CD8-positive, alpha-beta memory T cell (primary cell): ENCODE measurements at places on chromosomes 2 and 18. TPM values are rescaled to one million over a fixed set of nuclear protein-coding genes. Genes with fewer than 3 reads are reported as not detected.

- no peaks in the 10 kb centered on the region for H3K36me3 ChIP-seq
- no peak for DNase-seq
- no peaks in the 10 kb centered on the region for H3K27me3 ChIP-seq
- no peak overlapping the region for H3K27ac ChIP-seq
- H3K4me1 ChIP-seq, result no peaks in the 10 kb centered on the region
- no peak overlapping the region for H3K4me3 ChIP-seq
Measured at GRCh38 chr2:70514612-70515055, 39.0 kb downstream of the TGFA start.

MGAT5 gene
- 42.4 TPM for total RNA-seq

HRH4 gene
- total RNA-seq, result not detected

DNA sequence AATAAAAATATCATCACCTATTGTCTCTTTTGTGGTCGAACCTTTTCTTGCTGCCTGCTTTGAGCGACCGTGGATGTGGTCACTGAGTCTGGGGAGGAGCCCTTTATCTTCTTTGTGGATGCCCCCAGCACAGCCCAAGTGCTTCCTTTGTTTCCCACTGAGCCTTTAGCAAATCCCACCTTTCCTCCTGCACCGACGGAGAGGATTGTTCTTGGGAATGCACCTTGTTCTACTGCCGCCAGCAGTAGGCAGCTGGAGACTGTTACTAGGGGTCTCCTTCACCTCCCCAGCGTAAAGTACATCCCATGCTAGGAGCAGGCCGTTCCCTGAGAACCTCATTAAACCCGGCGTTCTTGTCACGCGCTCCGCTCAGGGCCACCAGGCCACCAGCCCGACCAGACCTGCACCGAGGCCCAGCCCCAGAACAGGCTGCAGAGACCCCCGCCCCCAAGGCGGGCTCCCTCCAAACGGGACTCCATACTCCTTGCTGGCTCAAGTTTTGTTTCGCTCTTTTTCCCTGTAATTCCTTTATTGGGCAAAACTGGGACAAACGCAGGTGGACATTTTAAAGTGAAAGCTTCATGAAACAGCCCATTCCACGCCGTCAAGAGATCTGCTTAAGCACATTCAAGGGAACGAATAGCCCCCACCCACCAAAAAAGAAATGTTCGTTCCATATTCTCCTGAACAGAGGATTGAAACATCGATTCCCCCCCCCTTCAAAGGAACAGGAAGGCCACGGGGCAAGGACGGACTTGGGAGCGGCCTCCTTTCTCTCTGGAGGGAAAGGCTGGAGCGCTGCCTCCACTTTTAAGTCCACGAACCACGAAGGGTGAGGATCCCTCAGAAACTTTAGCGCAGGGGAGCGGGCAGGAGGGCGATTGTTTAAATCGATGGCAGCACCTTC lies 1.1 kb upstream of the MAT2A start:
- peaks cover 25% of the 10 kb centered on the region for H3K4me1 ChIP-seq
- H3K27me3 ChIP-seq, result no peaks in the 10 kb centered on the region
- peaks cover 21% of the 10 kb centered on the region for H3K36me3 ChIP-seq
- peak overlapping the region; percentile 91 for H3K4me3 ChIP-seq
- peak overlapping the region; percentile 90 for H3K27ac ChIP-seq

GRCh38 chr2:46674488-46674887 lies 195.1 kb downstream of the TMEM247 start:
- no peak overlapping the region for H3K4me3 ChIP-seq
- no peaks in the 10 kb centered on the region for H3K4me1 ChIP-seq
- H3K36me3 ChIP-seq, result no peaks in the 10 kb centered on the region
- no peak overlapping the region for H3K27ac ChIP-seq
- H3K27me3 ChIP-seq, result no peaks in the 10 kb centered on the region
